ENCODE measurements at places on chromosomes 5 and 9.

- DNase-seq = no peak
Observed at GRCh38 chr5:131536211-131536826, 98.7 kb downstream of the RAPGEF6 start.

GRCh38 chr9:127366594-127366993, 30.4 kb upstream of the SLC2A8 start:
- no peak for DNase-seq

DNA sequence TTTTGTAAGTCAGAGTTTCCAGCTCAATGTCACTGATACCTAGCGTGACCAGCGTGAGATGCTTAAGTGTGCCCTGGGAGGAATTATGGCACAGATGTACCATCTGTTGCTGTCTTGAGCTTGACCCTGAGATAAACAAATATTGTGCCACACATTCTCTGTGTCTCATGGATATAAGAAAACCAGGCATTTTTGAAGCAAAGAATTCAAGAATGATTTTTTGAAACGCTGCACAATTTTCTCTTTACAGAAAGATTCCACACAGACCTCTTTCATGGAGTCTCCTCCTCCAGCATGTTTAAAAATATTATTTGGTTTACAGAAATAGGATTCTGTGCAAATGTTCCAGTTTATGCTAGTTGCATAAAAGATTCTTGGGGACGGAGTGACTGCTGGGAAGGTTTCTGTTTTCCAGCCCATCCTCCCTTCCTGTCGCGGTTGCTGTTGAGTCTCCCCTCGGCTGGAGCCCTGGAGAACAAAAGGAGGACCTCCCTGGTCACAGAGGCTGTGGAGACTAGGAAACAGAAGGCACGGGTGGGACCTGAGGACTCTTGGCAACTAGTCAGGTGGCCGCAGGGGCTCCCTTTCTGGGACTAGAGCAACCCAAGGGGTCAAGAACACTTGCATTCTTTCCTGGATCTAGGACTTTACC, 120.8 kb downstream of the RASGRF2 start:
- no peak for DNase-seq

DNA sequence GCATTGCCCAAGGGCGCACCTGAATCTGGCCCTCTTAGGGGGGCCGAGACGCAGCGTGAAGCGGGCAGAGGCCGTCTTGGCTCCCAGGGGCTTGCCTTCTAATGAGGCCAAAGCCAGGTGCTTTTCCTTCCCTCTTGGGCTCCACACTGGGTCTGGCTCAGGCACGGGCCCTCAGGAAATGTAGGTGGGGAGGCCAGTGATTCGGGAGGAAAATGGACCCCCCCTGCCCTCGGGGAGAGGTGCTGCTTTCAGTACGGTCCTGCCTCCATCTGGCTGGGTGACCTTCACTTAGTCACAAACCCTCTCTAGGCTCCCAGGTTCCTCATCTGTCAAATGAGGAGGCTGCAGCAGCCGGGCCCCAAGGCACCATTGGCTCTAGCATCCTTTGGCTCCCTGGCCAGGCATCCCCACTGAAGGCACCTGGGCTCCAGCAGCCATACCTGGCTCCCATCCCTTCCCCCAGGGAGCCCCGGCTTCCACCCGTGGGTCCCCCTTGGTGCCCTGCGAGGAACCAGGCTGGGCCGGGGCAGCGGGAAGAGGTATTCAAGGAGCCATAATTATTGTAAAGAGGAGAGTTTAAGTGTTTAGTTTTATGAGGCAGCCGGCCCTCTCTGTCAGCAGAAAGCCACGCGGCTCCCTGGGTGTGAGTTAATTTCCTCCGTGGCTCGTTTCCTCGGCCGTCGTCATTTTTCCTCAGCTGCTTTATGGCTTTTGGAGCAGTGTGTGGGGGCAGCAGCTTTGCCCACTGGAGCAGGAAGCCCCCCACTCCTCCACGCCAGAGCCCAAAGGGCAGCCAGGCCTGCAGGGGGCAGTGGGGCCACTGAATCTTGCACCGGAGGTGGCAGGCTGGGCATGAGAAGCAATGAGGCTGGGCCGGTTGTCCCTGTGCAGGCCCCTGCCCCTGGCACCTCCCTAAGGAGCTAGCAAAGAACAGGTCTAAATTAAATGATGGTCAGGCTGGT, 24.9 kb upstream of the UNC5A start:
- no peak for DNase-seq

DNA sequence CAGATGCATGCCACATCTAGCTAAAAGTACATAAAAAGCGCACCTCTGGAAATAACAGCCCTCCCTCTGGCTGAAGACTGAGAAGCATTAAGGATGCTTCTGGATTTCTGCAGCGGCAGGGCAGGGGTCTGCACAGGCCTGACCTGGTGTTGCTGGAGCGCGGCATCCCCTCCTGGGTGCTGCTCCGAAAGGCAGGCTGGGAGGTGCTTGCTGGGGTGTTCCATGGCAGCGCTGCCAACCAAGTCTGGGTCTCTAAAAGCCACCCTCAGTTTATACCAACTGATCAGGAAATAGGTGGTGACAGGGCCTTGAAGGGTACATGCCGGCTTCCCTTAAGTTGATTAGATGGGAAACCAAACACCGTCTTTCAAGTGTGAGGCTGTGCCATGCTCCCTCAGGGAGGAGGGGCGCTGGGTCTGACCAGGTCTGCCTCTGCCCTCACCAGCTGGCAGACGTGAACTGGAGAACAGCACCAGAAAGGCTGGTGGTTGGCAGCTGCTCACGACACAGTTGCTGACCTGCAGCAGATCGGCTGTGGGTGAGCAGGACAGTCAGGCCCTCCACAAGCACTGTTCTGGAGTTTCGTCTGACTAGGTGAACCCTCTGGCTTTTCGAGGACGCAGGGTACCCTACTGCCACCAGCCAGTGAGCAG, 81.6 kb downstream of the DAP start:
- no peak for DNase-seq

DNA sequence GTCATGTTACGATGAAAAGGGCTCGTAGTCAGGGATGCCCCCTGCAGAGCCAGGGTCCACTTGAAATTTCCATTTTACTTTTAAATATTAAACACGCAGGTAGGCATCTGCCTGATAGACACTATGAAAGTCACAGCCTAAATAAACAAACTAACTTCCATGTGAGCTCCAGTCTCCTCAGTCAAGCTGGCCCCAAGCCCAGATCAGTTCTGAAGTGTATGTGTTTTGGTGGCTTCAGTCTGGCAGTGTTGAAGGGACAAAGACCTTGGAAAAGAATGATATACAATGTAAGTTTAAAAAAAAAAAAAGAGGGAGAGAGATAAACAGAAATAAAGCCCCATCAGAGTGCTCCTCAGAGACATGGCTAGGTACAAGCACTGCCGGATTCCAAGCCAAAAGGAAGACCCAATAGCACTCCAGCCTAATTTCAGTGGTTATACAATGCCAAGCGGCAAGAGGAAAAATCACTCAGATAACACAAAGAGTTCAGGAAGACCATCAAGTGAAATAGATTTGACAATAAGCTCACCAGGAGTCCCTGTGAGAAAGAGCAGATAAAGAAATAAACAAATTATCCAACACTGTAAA, 181.0 kb downstream of the BNC2 start:
- DNase-seq = no peak

DNA sequence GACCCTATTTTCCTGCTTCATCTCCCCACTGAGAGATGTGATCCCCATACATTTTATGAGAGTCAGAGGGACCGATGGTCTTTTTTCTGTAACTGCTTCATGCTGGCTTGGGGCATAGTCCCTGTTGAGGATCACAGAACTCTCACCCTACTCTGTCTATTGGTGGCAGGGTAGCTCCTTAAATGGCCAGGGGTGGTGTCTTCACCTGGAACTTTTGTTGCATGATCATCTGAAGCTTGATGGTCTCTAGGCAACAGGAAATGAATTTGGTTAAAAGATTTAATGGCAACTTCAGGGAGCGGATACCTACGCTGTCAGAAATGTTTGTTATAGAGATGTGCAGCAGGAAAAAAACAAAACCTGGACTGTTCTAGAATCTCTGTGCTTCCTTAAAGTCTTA, 87.0 kb upstream of the GLIS3 start:
- no peak for DNase-seq

GRCh38 chr9:7752481-7752880, 47.1 kb downstream of the DMAC1 start:
- DNase-seq = no peak

- no peak for DNase-seq
Observed at GRCh38 chr9:14308853-14309145, 5.1 kb downstream of the NFIB start.

- DNase-seq = no peak
Observed at GRCh38 chr5:168972731-168973130, 328.2 kb downstream of the SLIT3 start.

GRCh38 chr5:164256351-164256750, 750.9 kb downstream of the MAT2B start:
- DNase-seq = no peak

DNA sequence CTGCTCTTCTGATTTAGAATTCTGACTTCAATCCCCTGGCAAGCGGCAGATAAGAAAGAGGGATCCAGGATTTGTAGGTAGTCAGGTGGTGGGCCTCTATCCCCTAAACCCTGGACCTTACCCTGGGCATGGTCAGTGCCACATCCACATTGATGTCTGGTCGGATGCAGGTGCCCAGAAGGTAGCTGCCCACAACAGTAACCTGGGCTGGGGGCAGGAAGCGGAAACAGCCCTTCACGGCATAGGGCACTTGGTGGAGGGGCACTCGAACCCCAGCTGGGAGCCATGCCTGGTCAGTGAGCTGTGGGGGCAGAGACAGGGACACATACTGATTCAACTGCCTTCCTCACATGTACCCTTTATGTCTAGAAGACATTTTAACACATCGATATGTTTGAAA, 3.8 kb downstream of the NOL6 start:
- no peak for DNase-seq

DNA sequence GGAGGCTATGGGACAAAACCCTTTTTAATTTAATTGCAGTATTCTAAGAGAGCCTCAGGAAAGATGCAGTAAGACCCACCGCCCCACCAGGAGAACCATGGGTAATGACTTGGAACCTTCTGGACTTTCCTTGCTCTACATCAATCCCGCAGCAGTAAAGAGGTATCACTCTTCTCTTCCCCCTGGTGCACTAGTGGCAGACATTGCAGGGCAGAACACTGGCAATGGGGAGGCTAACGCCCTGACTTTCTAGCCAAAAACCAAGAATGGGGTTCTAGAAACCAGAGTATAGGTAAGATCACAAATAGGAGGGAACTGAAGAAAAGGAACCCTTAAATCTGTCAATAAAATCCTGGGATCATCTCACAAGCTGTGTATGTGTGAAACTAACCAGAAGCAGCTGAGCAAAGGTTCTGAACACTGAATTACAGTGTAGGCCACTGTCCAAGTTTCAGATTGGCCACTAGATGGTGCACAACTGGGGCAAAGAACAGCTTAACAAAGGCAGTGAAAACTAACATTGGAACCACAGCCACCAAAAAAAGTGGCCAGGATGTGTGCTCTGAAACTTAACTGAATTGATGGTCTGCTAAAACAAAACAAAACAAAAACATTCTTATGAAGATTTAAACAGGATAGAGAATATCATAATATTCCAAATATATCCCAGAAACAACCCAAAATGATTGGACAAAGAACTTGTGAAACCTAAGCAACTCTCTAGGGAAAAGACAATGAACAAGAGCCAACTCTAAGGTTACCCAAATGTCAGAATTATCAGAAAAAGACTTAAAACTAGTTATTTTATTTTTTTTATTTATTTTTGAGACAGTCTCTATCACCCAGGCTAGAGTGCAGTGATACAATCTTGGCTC, 6.6 kb upstream of the FAM151B start:
- DNase-seq = no peak

DNA sequence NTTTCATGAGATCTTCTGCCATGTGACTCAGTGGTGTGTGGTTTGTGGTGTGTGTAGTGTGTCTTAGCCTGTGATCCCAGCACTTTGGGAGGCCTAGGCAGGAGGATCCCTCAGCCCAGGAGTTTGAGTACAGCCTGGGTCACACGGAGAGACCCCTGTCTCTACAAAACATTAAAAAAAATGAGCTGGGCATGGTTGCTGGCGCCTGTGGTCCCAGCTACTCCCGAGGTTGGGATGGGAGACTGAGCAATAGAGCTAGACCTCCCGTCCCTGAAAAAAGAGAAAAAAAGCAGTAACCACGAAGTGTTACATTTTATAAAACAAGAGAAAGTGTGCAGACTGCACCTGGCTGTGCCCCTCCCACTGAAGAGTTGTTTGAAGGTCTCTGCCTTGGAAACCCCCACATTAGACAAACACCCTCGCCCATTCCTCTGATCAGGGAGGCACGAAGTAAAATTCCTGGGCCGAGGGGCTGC, 21.2 kb upstream of the RNU6ATAC start:
- no peak for DNase-seq

DNA sequence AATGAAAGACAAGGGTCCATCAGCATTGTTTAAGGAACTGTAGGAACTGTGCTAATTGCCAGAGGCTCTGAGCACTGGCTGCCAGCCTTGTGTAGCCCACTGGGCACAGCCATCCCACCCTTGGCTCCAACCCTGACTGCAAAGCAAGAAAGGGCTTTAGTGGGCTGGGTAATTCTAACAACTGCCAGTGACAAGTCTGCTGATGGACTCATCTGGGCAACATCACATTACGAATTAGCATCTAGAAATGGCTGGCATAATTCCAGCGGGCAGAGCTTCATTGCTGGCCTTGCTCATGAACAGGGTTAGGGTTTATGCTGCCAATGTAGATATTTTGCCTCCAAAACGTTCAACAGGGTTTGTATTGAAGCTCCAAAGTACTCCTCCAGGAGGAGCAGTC, 326.9 kb downstream of the ARHGEF28 start:
- DNase-seq = no peak

GRCh38 chr9:135512241-135512603, 9.0 kb upstream of the LCN1 start:
- no peak for DNase-seq

DNA sequence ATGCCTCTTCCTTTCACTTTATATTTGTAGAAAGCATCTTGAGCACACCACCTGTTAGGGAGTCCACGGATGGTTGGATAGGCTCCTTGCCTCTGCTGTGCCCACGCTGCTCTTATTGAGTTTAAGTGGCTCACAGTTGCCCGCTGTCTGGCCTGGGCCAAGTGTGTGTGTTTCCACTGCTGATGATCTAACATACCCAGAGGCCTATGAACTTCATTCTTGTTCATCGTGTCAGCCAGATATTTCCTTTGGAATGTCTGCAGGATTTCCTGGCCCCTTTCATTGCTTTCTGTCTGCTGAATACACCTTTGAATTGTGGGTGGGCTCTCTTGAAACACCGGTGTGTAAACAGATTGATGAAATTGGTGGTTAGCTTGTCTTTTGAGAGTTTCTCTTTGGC, 46.6 kb downstream of the MVB12B start:
- DNase-seq = no peak

GRCh38 chr5:96968074-96968473, 32.2 kb downstream of the LNPEP start:
- DNase-seq = no peak

DNA sequence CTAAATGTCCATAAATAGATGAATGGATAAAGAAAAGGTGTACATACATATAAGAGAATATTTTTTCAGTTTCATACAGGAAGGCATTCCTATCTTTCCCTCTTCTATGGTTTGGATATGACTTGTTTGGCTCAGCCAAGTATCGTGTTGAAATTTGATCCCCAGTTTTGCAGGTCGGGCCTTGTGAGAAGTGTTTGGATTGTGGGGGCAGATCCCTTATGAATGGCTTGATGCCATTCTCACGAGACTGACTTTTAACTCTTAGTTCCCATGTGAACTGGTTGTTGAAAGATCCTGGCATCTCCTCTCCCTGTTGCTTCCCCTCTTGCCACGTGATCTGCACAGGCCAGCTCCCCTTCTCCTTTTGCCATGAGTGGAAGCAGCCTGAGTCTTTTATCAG, 421.1 kb upstream of the FTMT start:
- no peak for DNase-seq
